ENCODE measurements at places on chromosomes 2 and 18. TPM values are rescaled to one million over a fixed set of nuclear protein-coding genes. Genes with fewer than 3 reads are reported as not detected.

GRCh38 chr2:85537600-85538506 lies 1.1 kb upstream of the MAT2A start:
- DNase-seq = no peak

- DNase-seq = no peak
Observed at GRCh38 chr2:233384811-233385488, 30.7 kb downstream of the DGKD start.

- DNase-seq = no peak
Observed at GRCh38 chr2:118842661-118843482, 4.6 kb downstream of the EN1 start.

DNA sequence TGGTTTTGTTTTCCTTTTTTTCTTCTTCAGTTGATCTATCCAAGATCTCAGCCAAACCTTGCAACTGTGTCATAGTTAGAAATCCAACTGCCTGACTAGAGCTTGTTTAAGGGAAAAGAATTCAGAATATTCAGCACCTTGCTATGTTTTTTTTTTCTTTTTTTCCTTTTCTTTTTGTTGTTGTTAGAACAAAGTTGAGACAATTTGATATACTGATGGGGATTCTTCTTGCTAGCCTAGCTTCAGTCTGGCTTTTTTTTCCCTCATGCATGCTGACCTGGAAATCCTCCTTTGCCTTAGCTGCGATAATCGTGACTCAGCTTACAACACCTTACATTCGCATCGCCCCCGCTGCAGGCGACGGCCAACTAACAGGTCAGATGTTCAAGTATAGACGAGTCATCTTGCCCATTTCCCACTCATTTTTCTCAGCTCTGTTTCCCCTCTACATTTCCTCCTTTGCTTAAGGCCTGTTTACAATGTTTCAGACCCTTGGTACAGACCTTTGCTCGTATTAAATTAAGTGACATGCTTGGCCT lies 487.2 kb upstream of the RAB12 start:
- DNase-seq = no peak

BMP10 gene
- not detected for total RNA-seq

NOSTRIN gene
- 20.1 TPM for total RNA-seq

All from glomerular endothelial cell (primary cell).